ENCODE measurements at places on chromosomes 5 and 9.

DNA sequence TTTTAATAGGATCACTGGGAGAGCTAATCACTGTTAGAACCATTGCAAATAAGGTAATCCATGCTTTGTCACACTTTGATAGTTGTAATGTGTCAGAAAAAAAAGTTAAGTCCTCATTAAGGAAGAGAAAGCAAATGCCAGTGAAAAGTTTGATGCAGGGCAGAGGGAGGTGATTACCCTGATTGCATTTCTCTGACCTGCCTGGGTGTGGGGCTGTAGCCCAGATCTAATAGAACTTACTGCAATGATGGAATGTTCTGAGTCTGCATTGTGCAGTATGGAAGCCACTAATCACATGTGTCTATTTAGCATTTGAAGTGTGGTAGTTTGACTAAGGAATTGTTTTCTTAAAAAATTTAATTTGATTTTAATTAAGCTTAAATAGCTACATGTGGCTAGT lies 202.7 kb downstream of the ATP10B start:
- no peak for DNase-seq

GRCh38 chr5:168654211-168654721 lies 75.1 kb upstream of the PANK3 start:
- DNase-seq: no peak

- DNase-seq: no peak
Measured at GRCh38 chr9:89366711-89367110, 48.4 kb downstream of the SECISBP2 start.

GRCh38 chr5:166595274-166595951 lies 1696.0 kb upstream of the WWC1 start:
- DNase-seq: no peak

DNA sequence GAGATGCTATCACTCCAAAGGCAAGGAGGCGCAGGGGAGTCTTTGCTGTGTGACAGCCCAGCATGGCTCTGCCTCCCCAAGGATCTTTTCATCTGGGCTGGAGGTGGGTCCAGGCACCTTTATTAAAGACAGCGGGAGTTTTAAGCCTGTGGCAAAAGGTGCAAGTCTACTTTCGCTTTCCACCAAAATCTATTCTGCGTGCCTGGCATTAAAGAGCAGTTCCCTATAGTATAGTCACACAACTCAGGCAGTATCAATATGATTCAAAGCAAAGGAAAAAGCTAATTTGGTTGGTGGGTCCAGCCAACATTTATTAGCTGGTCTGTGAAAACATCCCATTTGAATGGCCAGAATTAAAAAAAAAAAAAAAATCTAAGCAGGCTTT lies 398.7 kb downstream of the EBF1 start:
- no peak for DNase-seq

DNA sequence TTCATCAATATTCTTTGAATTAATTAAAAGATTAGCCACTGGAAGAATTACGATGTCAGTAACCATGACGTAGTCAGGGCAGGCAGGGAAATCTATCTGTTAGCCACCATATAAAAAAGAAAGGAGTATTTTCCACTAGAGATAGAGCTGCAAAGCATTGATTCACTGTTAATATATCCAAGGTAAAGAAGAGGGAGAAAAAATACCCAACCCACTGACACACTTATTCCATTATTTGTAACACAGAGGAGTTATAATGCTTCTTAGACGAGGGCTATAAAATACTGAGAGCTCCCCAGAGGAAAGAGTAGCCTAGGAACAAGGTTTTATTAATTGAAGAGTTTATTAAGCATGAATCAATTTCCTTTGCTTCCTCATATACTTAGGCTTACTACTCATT lies 382.2 kb upstream of the CDH6 start:
- DNase-seq: no peak

DNA sequence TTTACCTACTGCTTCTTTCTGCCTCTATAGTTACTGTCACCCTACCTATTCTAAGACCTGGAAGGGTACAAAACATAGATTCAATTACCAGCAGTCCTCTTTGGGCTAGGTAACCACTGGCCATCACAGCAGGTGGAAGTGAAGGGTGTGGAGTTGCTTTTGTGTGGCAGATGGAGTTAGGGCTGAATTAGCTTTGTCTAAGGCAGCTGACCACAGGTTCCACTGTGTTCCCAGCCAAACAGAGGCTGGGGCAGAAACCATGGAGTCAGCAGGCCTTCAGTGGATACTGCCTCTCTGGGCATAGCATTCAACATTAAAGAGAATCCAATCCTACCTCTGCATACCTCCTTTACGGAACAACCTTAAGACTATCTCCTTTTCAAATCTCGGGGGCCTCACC lies 254.2 kb downstream of the RFX3 start:
- no peak for DNase-seq

- DNase-seq: no peak
Measured at GRCh38 chr5:137167187-137167586, 331.9 kb downstream of the SPOCK1 start.

DNA sequence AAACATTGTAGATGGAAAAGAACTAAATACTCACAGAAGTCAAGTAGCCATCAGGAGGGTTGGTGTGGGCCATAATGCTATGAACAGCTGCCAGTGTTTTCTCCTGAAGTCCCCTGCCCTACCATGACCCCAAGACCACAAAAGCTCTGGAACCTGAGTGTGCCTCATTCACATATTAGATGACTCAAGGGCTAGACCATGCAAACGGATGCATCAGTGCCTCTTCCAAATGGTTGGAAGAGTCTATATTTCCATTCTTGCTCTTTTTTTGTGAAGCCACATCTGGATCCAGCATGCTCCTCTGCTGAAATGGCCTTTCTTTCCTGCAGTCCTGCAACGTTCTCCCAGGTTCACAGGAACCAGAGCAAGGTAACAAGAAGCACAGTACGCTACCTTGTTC lies 136.6 kb upstream of the EPB41L4A start:
- no peak for DNase-seq

- no peak for DNase-seq
Measured at GRCh38 chr5:147930769-147931168, 24.4 kb upstream of the C5orf46 start.

GRCh38 chr5:74482990-74483389 lies 157.5 kb downstream of the ENC1 start:
- no peak for DNase-seq

DNA sequence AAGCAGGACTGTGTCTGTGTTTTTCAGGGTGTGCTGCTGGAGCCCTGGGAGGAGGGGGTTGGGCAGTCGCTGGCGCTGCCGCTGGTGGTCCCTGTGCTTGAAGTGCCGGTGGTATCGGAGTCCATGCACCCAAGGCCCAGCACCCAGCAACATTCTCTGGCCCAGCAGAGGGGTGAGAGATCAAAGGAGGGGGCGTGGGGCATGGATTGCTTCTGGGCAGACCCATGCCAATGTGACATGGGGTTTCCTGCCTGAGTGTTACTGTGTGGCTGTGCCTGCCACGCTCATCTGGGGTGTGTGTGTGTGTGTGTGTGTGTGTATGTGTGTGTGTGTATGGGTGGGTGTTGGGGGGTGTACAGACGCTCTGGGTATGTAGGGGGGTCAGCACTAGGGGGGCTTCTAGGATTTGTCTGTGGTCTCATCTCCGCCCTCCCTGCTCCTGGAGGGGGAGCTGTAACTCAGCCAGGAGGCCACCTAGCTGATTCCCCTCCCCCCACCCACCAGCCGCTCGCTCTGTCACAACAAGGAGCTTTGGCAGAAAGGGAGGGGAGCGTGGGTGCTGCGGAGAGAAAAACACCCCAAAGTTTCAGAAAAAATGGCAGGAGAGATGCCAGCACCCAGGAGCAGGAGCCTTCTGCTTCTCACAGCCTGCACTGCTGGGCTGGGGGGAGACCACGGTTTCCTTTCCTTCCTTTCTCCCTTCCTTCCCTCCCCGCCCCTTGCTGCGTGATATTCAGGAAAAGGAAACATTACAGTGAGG lies 35.9 kb upstream of the HSPA9 start:
- no peak for DNase-seq

DNA sequence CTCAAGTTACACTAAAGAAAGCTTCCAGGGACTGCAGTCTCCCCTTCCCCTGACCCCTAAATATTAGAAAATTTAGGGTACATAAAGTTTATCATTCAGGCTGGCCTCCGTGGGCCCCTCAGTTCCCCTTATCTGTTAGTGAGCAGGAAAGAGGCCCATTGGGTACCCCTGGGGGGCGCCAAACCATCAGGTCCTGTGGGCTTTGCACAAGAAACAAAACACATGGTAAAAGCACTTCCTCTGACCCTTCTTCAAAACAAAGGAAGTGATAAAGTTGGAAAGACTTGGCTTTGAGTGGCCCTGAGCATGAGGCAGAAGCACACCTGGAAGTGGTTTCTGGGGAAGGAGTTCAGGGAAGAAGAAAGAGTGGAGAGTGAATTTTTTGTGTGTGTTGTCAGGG lies 213.0 kb downstream of the SMARCA2 start:
- DNase-seq: no peak

DNA sequence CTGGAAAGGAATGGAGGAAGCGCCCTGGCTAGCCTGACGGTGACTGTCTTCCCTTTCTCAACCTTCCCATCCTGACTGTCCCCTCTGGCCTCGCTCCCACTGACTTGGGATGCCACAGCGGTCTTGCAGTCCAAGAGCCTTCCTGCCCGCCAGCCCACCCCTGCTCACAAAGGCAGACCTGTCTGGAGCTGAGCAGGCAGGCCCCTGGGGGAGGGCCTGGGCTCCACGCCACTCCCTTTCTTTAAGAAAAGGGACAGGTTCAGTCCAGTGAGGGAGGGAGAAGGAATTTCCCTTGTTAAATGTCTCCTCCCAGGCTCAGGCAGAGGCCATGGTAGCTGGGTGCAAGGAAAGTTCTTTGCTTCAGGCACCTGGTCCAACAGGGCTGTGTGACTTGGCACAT lies 18.1 kb downstream of the FGF1 start:
- DNase-seq: peak; percentile 51

- DNase-seq: no peak
Measured at GRCh38 chr5:102771435-102771834, 16.3 kb downstream of the PAM start.

DNA sequence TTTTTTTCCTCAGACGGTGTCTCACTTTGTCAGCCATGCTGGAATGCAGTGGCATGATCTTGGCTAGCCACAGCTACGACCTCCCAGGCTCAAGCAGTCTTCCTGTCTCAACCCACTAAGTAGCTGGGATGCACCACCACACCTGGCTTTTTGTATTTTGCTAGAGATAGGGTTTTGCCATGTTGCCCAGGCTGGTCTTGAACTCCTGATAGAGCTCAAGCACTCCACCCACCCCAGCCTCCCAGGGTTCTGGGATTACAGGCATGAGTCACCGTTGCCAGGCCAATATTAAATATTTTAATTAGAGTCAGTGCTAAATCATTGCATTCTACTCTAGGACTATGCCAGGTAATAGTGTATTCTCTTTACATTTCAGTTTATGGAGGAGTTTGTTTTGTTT lies 41.5 kb downstream of the UBE2R2 start:
- DNase-seq: no peak

DNA sequence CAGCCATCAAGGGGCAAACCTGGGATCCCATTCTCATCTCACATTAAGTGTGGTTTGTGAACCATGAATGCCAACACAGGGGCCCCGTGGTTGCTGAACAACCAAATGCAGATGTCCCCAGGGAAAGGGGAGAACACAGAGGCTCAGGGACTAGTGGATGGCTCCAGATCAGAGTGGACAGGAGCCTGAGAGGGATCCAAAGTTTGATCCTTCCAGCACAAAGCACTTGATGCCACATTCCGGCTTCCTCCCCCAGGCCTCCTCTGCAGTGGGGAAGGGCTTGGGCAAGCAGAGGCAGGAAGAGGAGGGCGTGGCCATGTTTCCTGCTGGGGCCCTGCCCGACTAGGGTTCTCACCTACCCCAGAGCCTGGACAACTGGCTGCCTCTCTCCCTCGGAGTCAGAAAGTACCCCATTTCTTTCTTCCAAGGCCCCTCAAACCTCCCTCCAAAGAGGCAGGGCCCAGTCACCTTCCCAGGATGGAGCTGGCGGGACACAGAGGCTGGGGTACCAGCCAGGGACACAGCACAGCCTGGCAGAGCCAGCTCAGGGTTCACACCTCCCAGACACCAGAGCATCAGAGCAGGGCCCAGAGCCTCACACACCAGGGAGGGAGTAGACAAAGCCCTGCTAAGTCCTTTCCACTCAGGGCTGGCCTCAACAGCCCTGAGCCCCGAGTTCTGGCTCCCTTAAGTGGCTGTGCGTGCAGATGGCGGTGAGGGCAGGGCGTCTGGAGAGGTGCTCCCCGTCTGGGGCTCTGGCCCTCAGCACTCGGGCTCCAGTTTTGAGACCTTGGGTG lies 4.3 kb upstream of the RNF44 start:
- DNase-seq: peak; percentile 62

- DNase-seq: peak; percentile 75
Measured at GRCh38 chr5:126339215-126339805, 83.9 kb upstream of the GRAMD2B start.

Data from prostate gland (tissue), 2 donors.